Cortex of kidney (tissue), 1 donor: ENCODE measurements at places on chromosomes 12 and 14.

DNA sequence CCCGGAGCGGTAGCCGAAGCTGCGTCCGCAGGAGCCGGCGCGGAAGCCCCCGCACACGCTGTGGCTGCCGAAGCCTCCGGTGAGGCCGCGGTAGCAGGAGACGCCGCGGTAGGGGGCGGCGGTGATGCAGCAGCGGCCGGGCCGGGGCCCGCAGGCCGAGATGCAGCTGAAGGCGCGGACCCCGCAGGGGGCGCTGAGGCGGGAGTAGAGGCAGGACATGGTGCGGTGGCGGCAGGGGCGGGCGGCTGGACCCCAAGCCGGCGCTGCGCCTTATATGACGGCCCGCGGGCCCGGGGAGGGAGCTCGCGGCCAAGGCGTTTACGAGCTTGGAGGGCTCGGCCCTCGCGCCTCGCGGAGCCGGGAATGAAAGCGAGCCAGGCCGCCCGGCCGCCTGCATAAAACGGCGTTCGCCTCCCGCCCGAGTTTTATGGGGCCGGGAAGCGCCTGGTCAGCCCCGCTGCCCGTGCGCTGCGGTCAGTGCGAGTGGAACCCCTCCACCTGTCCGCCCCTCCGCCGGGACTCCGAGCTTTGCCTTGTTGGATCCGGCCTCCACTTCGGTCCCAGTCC, 16.0 kb upstream of the KRT86 start:
- DNase-seq = no peak

DNA sequence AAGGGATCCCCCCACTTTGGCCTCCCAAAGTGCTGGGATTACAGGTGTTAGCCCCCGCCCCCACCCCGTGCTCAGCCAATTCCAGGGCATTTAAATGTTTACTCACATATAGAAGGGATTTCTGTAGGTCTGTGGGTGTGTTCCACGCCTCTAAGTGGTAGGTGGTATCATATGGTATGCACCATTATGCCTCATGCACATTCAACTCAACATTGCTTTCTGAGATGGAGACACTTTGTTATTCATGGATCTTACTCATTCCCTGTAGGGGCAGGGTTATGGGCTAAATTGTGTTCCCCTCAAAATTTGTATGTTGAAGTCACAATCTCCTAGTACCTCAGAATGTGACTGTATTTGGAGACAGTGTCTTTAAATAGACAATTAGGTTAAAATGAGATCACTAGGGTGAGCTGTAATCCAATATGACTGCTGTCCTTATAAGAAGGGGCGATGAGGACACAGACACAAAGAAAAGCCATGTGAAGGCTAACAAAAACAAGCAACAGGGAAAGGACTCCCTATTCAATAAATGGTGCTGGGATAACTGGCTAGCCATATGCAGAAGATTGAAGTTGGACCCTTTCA, 200.6 kb downstream of the EFCAB11 start:
- no peak for DNase-seq

DNA sequence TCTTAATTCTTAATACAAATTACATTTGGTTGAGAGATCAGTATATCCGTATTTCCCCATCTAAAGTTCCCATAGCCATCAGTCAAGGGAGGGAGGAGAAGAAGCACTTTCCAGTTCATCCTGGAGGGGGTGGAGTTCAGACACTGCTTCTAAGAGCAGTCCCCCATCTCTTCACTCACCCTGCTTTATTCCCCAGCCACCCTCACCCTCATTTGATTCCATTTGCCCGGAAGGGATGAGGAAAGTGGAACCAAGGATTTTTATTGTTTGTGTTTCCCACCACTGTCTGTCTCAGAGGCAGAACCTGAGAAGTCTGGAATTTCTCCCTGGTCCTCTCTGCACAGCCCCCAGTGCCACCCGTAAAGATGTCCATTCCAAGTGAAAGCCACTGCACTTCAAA, 134.2 kb upstream of the HIF1A start:
- no peak for DNase-seq

DNA sequence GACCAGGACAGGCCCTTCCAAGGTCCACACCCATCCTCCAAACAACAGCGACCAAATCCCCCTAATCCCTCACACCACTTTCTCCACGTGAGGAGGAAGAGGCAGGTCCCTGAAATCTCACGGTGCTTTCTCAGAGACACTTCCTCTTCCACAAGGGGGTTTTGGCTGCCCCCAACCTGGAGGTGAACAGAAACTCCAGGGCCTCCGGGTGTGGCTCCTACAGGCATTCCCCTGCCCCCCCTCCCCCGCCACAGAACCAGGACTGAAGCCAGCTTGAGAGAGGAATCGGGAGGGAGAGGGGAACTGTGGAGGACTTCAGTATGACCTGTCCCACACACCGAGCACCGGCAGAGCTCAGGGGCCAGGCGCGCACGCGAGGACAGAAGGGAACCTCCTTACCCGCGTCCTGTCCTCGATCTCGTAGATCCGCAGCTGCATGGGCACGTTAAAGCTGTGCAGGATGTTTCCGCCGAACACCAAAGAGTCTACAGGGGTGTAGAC, 60.2 kb downstream of the KDM2B start:
- DNase-seq = no peak

DNA sequence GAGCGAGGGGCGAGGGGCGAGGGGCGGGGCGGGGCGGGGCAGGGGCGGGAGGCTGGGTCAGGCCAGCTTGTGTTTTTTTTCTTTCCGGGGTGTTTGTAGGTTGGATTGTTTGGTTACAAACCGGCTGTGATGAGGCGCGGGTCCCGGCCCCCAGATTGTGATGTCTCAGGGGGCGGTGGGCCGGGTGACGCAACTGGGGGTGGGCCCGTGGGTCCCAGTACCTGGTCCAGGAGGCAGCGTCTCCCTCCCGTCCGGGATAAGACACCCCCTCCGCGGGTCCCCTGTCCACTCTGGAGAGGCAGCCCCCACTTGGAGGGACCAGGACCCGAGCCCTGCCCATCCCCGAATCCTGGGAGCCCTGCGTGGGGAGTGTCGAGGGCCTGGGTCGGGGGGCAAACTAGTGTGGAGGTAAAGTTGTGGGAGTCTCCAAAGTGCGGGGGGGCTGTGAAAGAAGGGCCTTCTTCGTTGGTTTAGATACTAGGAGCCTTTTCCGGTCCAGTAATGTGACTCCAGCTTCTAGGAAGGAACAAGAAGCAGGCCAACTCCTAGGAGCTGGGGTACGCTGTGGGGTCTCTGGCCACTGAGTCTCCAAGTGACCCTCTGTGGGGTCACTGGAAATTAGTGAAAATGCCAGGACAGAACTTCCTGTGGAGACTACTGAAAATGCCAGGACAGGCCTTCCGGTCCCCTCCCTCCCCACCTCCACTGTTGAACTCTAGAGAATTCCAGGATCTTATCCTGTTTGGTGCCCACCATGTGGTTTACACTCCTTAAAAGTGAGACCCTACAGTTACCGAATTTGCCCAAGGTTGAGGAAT, 579 bp upstream of the CLMN start:
- no peak for DNase-seq

- DNase-seq = no peak
Measured at GRCh38 chr14:94598816-94599655, 13.2 kb upstream of the SERPINA3 start.

GRCh38 chr12:113475451-113476175, 3.9 kb upstream of the LHX5 start:
- no peak for DNase-seq

DNA sequence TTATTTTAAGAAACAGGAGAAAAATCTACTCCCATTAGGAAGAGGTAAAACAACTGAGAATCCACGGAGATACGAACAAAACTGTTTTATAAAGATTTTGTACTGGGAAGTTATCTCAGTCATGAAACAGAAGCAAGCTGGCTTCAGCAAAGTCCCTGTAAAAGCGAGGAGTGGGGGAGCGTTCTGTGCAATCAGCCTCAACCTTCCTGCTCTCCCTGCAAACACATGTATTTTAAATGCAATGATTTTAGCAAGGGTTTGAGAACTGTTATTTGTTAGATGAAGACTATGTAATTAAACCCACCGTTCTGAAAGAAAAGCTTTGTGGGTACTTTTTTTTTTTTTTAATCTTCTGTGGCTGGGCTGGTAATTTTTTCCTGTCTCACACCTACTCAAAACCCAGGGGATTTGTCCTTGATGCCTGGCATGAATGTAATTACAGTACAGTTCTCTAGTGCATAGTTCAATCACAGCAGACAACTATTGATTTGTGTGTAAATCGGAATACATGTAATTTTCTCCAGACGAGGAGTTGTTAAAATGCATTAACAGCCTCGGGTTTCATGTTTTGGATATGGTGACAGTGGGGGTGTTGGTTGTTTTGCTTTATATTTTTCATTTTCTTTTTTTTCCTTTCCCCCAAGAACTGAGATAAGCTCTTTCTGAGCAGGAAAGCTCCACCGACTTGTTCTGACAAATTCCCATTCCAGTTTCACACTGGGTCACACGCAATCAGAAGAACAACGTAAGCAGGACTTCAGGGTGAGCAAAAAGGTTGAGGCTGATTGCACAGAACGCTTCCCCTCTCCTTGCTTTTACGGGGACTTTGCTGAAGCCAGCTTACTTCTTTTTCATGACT, 153.6 kb downstream of the PHLDA1 start:
- no peak for DNase-seq

GRCh38 chr12:23174917-23175316, 549.9 kb downstream of the ETNK1 start:
- DNase-seq = no peak

- DNase-seq = no peak
Measured at GRCh38 chr14:68880581-68881105, 87.8 kb upstream of the ZFP36L1 start.

DNA sequence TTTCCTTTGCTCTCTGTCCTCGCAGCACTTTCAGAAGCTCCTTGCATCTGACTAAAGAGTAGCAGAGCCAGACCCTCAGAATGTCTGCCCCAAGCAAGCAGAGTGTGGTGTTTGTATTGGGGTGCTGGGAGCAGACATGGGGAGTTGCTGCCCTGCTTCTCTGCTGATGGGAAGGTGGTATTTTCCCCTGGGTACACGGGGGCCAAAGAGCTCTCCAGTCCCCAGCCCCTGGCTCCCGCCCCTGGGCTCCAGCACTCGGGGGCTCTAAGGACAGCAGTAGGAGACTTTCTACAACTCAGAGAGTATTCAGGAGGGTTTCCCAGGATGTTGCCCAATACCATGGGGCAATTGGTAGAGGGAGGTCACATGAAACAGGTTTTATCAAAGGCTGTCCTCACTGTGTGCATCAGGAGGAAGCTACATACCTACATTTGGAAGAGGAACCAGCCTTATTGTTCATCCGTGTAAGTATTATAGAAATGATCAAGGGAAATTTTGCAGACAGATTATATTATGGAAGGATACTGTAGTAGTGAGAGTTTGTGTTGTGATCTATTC, 50.3 kb downstream of the DAD1 start:
- DNase-seq = no peak

DNA sequence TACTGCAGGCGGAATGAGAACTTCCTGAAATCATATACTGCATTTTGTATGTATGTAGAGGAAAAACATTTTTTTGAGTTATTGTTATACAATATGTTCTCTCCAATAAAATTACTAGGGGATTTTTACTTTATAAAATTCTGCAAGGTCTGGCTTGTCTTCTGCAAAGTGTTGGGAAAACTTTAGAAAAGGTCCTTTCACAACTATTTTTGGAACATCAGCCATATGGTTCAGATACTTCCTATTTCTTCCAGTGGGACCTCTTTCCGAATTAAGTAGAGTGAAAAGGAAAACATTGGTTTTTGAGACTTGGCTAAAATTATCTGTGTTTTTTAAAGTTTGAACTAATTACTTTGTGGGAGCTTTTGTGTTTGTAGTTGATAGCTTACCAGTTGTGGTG, 52.7 kb downstream of the DAAM1 start:
- DNase-seq = no peak

GRCh38 chr12:51388069-51388799, 3.0 kb downstream of the GALNT6 start:
- DNase-seq = no peak

GRCh38 chr12:20140751-20141150, 227.6 kb upstream of the PDE3A start:
- DNase-seq = no peak

DNA sequence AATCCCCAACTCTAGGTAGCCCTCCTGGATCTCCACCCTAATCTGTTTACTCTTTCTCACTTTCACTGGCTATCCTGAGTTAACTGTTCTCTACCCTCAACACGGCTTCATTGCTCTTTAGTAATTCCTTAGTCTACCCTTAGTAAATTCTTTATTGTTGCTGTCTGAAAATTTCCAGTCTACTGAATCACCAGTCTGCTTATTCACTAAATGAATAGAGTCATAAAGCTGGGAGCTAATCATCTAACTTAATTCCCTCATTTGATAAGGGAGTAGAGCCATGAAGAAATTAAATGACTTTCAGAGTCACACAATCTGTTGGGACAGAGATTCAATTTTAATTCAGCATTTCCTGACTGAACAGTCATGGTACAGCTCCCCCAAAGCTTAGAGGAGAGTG, 36.5 kb downstream of the YEATS4 start:
- no peak for DNase-seq

GRCh38 chr14:105187116-105187515, 6.0 kb upstream of the NUDT14 start:
- DNase-seq = no peak

- no peak for DNase-seq
Measured at GRCh38 chr12:25005376-25005775, 56.5 kb upstream of the BCAT1 start.

DNA sequence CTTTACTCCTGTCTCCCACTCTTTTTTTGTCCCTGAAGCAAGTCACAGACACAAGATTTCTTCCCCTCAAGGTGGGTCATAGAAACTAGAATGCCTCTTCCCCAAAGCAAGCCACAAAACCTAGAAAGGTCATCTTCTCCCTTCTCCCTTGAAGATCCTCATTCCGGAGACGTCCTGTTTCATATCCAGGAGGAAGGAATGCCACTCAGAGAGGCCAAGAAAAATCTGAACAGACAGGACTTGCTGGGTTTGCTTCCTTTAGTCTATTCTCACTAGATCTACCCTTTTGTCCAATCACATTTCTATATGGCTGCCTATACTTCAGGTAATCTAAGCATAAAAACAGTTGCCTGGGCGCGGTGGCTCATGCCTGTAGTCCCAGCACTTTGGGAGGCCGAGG, 23.7 kb downstream of the SLC6A15 start:
- DNase-seq = no peak

DNA sequence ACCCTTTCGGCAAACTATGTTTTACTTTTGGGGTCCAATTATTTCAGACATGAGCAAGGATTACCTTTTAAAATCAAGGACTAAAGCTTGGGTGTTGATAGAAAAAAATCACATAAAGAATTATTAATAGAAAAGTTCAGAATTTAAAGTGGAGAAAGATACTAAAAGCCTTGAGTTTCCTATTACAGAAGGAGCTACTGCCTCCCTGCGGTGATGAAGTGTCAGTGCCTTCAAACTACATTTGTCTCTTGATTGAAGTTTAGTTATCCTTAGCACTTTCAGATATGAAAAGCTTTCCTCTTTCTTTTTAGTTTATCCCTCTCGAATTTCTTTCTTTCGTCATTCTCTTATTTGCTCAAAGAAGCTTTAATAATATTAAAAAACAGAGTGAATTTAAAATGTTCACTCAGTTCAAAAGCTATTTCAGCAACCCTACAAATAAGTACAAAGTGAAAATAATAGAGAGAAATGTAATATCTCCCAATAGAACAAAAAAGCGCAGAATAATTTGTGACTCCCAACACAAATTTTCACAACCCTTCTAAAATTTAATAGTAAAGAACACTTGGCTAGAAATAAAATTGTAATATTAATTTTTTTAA, 87.6 kb downstream of the SEC23A start:
- no peak for DNase-seq
